Pancreas (tissue), 10 donors: ENCODE measurements at places on chromosomes 11 and 22. TPM values are rescaled to one million over a fixed set of nuclear protein-coding genes. Genes with fewer than 3 reads are reported as not detected.
A peak's percentile ranks its signal among the peaks of the same experiment; 100 is the strongest.

DNA sequence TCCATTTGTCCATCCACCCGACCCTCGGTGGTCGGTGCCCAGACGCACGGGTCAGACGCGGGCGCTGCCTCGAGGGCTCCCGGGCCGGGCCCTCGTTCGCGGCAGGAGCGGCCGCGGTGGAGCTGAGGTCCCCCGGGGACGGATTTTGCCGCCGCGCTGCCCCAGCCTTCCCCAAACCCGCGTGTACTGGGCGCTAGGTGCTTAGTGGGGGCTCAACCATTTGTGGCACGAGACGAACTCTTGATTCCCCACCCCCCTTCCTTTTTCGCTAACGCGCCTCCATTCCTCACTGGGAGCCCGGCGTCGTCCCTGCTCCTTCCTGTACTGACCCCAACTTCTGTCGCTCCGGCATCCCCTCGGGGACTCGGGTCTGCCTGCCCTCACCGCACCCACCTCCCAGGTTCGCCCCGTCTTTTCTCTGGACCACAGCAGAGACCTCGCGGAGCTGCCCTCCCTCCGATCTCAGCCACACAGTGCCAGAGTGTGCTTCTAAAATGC, 789 bp upstream of the CBX7 start:
- peak; percentile 41 for DNase-seq

DNA sequence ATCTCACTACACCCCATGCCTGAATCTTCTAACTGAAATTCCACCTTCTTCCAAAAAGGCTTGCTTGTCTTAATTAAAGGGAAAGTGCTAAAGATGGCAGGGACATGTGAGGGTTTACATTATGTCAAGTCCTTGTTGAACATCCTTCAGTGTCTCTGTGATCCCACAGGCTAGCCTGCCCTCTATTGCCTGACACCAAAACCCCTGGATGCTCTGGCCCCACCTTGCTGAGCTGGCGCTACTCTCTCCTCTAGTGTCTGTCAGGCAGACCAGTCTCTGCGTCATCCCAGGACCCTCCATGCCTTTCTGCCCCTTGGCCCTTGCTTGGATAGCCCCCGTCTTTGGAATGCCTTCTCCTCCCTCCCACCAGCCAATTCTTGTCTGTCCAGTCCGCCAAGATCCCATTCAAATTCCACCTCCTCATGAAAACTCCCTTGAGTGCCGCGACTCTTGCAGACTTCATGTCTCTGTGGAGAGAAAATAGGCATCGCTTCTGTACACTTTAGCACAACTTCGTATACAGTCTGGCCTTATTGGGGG, 69.3 kb downstream of the PKNOX2 start:
- no peak for DNase-seq

DNA sequence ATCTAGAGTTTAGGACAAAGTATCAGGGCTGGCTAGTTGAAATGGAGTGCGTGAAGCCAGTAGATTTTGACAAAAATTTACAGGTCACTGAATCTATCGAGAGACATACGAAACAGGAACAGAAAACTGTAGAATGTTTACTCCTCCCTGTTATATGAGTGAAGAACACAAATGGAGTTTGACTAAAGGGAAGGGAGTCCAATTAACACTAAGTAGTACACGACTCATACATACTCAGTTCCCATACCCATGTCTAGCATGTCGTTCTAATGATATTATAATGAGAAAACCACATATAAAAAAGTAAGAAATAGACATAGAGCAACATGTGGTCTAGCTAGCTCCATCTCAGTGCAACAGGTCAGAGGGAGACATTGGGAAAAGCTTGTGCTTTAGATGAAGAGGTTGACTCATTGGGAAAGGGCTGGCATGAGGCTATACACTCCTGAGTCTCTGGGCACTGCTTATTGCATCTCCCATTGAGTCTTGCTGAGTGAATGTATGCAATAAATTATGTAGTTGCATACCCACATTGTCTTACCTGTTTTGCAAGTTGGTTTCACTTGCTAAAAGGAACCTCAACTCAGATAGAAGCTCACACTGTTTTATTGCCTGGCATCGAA, 43.5 kb downstream of the CD44 start:
- no peak for DNase-seq

Gene PRODH
- 0.70 TPM for total RNA-seq

Gene MFRP
- not detected for total RNA-seq

- no peak for DNase-seq
Measured at GRCh38 chr11:60844045-60844869, 2.3 kb downstream of the CCDC86 start.

DNA sequence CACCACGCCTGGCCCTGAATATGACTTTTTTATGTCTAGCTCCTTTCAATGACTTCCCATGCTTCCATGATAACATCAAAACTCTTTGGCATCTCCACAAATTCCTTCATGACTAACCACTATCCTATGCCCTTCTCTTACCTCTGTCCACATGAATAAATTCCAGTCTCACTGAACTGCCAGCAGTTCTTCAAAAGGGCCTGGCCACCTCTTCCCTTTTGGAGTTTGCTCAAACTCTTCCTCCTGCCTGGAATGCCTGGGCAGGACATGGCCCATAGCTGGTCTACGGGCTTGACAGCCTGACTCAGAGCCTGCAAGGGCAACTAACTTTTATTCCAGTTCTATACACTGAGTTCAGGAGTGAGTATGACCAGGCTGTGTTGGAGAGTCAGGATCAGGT, 41.8 kb upstream of the ZBTB16 start:
- no peak for DNase-seq

Gene CEND1
- total RNA-seq: not detected

- DNase-seq: no peak
Measured at GRCh38 chr22:48938741-48939140, 888.9 kb downstream of the BRD1 start.

Gene WBP2NL
- total RNA-seq: 1.8 TPM

DNA sequence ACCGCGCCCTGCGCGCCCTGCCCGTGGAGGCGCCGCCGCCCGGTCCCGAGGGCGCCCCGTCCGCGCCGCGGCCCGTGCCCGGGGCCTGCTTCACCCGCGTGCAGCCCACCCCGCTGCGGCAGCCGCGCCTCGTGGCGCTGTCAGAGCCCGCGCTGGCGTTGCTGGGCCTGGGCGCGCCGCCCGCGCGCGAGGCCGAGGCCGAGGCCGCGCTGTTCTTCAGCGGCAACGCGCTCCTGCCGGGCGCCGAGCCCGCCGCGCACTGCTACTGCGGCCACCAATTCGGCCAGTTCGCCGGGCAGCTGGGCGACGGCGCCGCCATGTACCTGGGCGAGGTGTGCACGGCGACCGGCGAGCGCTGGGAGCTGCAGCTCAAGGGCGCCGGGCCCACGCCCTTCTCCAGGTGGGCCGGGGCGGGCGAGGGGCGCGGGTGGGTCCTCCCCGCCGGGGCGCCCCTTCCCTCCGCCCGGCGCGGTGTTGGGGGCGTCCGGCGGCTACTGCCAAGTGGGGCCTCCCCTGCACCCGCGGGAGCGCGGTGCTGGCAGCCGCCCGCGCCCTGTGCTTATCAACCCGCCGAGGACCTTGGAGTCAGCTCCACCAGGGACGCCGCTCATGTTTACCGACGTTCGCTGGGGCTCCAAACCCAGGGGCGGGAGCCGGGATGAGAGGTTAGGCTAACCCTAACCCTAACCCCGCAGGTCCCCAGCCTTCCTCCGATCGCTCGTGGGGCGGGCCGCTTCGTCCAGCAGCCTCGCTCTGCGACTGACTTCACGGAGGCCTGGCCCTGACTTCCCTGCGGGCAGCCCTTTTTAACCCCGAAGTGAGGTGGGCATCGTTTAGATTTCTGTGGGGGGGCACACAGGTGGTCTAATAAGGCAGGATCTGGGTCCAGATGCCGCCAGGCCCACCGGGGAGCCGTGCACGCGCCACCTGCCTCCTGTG, 649 bp downstream of the SELENOO start:
- DNase-seq: no peak

DNA sequence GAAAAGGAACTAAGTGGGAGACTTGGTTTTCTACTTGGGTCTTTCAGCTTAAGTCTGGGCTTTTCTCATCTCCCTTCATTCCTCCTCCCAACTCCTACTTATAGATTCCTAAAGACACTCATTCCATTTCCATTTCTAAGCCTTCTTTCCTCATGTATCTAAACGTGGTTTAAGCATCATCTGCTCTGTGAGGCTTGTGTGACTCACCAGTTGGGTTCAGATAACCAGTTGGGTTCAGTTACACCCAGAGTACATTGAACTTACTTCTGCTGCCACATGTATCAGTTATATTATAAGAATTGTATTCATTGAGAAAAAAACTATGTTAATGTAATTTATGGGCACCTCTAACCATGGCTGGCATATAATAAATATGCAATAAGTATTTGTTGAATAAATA, 831.2 kb upstream of the CCDC90B start:
- no peak for DNase-seq

Gene EXPH5
- total RNA-seq: 4.3 TPM

Gene OR5AL1
- not detected for total RNA-seq

DNA sequence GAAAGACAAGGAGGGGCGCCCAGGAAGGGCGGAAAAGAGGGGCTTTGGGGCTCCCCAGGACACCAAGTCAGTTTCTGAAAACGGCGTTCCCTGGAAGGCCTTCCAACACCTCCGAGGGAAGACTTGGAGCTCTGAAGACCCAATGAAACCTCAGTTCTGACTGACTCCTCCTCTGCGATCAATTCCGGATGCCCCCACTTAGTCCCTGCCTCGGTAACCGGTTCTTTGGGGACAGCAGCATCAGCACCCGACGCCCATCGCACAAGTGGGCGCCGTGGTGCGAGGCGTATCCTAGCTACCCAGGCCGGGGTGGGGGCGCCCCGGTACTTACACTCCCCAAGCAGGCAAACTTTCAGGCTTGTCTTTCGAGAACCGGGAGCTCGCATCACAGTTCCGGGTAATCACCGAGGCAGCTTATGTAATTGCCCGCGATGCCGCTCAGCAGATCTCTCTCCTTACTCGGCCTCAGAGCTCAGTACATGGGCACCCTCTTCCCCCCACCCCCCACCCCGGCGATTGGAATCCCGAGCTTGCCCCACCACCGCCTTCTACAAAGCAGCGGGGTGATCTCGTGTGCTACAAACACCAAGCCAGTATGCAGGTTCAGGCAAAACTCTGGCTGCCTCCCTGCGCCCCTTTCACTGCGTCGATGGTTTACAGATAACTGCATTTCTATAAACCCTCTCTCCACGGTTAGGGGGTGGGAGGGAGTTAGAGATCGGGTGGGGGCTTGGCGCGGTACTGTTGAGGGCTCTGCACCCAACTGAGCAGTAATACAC, 2.0 kb downstream of the TENM4 start:
- no peak for DNase-seq

Gene SPDYC
- total RNA-seq: not detected

DNA sequence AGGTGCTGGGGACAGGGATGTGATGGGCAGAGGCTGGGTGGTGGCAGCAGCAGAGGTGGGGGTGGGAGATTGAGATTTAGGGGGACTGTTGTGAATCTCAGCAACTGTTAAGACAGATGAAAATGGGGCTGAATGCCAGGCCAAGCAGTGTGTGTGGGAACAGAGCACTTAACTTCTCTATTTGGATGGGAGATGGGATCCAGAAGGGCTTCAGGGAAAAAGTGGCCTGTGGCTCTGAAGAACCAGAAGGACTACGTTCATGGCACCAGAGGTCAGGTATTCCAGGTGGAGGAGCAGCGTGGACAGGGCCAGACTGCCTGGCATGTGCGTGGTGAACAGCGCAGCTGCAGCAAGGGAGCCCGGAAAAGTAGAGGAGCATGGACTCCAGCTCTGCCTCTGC, 82.6 kb upstream of the SYT13 start:
- DNase-seq: no peak

DNA sequence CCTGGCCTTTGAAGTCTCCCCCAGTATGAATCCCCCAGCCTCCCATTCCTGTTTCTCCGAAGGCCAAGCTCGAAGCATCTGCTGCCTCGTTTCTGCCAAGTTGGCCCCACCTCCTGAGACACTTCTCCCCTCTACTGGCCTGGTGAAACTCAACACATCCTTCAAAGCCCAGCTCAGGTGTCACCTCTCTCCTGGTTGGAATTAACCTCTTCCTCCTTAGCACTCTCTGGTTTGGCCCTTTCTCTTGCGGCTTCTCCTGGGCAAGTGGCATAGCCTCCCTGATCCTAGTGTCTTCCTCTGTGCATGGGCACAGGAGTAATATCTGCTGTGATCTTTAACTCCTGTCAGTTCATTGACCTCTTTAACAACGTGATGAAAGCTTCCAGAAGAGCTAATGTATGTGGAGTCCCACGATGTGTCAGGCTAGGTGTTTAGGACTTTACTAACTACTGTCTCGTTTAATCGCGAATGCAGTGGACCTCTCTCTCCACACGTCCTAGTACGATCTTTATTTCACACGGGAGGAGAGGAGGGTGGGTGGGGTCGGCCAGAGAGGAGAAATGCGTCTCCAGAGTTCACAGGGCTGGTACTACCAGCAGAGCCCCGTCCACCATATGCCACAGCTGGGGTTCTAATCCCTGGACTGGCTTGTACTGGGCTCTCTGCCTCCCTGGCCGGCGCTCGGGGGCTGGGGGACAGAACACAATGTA, 826 bp upstream of the PTPRJ start:
- no peak for DNase-seq

DNA sequence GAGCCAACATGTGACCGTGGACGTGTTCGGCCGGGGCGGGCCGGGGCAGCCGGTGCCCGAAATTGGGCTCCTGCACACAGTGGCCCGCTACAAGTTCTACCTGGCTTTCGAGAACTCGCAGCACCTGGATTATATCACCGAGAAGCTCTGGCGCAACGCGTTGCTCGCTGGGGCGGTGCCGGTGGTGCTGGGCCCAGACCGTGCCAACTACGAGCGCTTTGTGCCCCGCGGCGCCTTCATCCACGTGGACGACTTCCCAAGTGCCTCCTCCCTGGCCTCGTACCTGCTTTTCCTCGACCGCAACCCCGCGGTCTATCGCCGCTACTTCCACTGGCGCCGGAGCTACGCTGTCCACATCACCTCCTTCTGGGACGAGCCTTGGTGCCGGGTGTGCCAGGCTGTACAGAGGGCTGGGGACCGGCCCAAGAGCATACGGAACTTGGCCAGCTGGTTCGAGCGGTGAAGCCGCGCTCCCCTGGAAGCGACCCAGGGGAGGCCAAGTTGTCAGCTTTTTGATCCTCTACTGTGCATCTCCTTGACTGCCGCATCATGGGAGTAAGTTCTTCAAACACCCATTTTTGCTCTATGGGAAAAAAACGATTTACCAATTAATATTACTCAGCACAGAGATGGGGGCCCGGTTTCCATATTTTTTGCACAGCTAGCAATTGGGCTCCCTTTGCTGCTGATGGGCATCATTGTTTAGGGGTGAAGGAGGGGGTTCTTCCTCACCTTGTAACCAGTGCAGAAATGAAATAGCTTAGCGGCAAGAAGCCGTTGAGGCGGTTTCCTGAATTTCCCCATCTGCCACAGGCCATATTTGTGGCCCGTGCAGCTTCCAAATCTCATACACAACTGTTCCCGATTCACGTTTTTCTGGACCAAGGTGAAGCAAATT, 1.8 kb downstream of the FUT4 start:
- peak; percentile 53 for DNase-seq

- no peak for DNase-seq
Measured at GRCh38 chr22:48279461-48279756, 1517.0 kb downstream of the TBC1D22A start.

Gene ART1
- total RNA-seq: not detected

GRCh38 chr11:62130283-62131169, 6.7 kb downstream of the INCENP start:
- DNase-seq: no peak

Gene TMEM25
- total RNA-seq: 15.5 TPM

Gene FJX1
- total RNA-seq: 4.7 TPM

- no peak for DNase-seq
Measured at GRCh38 chr22:49106096-49106841, 721.4 kb downstream of the BRD1 start.

- no peak for DNase-seq
Measured at GRCh38 chr22:20965888-20966855, 883 bp upstream of the AIFM3 start.

- DNase-seq: no peak
Measured at GRCh38 chr11:126949066-126949891, 51.3 kb downstream of the KIRREL3 start.

Gene KCNK4
- total RNA-seq: not detected
